ENCODE measurements at places on chromosomes 6 and 20.

DNA sequence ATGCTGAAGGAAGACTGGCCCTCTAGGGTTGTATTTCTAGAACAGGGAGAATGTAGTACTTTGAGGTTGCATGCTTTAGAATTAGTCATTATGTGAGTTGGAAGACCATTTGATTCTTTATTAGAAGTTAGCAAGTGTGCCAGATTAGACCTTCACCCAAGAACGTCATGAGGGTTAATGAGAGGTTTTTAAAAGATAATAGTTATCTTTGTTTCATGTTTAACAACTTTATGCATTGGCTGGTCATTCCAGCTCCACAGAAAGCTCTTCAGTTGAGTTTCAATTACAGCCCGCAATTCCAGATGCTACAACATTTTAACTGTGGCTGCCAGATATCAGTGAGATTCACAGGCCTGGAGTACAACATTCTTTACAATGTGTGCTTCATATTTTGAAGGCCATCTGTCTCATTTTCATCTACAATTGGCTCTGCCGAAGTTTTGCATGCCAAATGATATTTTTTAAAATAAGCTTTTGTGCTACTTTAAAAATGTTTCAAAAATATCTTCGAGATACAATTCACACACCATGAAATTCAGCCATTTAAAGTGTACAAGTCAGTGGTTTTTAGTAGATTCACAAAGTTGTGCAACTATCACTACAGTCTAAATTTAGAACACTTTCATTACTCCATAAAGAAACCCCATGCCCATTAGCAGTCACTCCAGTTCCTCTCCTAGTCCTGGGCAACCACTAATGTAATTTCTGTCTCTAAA is 61.1 kb upstream of the FBXO30 start:
- no peak for DNase-seq

DNA sequence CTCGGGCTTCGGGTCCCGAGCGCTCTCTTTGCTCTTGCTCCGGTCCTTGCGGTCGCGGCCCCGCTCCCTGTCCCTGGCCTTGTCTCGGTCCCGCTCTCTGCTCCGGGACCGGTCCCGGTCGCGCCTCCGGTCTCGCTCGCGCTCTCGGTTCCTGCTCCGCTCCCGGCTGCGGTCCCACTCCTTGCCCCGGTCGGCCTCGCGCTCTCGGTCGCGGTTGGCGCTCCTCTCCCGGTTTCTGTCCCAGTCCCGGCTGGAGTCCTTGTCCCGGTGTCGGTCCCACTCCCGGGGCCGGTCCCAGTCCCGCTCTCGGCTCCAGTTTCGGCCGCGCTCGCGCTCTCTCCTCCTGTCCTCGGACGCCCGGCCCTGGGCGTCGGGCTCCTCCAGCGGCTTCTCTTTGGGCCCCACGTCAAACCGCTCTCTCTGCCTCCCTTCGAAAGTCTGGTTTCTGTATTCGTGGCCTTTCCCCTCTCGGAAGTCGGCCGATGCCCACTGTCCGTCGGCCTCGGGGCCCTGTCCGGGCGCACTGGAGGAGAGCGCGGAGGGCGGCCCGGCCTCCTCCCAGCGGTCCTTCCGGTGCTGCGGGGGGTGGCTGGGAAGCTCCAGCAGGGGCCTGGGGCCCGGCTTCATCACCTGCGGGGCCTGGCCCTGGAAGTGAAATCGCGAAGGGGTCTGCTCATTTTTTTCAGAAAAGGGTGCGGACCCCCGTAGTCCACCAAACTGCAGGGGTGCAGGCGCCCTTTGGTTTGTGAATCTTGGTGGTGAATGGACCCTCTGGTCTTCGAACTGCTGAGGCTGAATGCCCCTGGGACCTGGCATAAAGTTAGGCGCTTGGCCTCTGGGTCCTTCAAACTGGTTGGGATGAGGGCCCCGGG is 17.9 kb upstream of the TCFL5 start:
- no peak for DNase-seq

GRCh38 chr6:137637121-137637520 is 142.9 kb upstream of the OLIG3 start:
- peak; percentile 13 for DNase-seq

- peak; percentile 57 for DNase-seq
These were observed 41.9 kb upstream of the CTNNBL1 start for GRCh38 chr20:37651932-37652331.

- DNase-seq, result no peak
These were observed 11.1 kb upstream of the TXNDC5 start for GRCh38 chr6:7921632-7922092.

GRCh38 chr20:4788314-4788713 is 66.6 kb downstream of the PRND start:
- no peak for DNase-seq

- no peak for DNase-seq
These were observed 36.1 kb downstream of the KCNS1 start for GRCh38 chr20:45064812-45065211.

GRCh38 chr6:105839266-105839665 is 246.9 kb upstream of the PRDM1 start:
- no peak for DNase-seq

DNA sequence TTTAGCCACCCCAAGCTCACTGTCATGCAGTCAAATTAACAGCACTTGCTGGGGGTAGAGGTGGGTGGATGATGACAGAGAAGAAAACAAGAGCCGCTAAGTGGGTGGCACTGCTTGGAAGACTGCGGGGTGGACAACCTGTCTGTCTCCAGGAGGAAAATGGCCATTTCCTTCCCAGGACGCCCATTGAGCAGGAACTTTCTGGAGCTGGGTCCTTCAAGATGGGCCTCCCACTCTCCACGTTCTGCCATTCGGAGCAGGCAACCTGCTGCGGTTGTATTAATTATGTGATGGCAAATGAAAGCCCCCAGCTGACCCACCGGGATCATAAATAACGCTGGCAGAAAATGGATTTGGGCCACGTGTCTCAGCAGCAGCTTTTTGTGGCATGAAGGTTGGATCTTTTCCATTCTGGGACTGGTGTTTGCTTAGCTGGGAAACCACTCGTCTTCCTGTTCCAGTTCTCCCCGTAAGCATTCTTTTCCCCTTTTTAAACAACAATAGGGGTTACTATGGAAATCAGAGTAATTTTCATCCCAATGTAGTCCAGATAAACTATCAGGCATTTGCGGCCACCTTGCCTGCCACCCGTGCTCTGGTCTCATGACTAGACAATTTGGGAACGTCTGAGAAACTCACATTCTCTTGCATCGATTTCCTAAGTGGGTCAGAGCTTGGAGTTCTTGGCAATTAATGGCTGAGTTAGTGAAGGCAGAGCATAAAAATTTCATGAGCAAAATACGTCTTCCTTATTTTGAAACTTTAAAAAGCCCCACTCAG is 215.5 kb downstream of the ANKRD60 start:
- DNase-seq, result no peak

DNA sequence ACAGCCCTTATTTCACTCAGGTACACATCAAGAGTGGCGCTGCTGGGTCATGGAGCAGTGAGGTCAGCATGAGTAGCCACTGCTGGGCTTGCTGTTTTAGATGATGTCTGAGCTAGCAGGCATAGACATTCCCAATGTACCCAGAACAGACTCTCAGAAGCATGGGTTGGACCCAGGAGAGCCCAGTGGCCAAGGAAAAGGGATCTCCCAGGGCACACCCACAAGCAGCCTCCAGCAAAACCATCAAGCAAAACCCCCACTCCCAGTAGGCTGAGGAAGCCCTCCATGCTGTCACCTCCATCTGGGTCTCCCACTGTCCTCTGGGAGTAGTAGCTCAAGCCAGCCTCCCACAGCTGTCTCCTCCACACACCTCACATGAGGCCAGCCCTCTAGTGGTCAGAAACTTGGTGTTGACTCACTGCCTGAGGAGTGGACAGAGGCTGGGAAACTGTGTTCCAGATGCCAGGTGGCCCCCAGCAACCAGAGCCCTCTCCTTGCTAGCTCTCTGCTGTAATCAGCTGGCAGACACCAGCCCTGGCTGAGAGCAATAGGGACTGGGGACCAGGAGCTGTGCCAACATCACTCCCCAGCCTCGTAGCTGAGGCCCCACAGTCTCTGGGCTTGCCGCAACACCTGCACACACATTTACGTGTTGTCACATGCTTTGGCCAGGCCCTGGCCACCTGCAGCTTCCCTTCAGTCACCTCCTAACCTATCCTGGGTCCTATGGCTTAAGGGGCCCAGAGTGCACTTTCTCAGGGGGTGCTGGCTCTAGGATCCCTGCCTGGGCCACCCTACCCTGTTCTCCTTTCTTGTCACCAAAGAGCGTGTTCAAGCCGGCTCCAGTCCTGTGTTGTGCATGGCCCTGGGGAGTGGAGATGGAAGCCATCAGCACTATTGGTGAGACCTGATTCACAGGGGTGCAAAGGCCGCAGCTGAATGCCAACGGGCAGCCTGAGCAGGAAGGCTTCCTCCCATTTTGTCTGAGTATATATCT is 1.9 kb upstream of the AP5S1 start:
- DNase-seq, result peak; percentile 73
